Stimulated activated CD8-positive, alpha-beta memory T cell treated with anti-CD3 and anti-CD28 coated beads, Interleukin-4, amount 100 ng/mL, for 1 hour (primary cell): ENCODE measurements at places on chromosomes 11 and 22.

- no peak for DNase-seq
Observed at GRCh38 chr22:29396126-29396525, 7.8 kb upstream of the AP1B1 start.

DNA sequence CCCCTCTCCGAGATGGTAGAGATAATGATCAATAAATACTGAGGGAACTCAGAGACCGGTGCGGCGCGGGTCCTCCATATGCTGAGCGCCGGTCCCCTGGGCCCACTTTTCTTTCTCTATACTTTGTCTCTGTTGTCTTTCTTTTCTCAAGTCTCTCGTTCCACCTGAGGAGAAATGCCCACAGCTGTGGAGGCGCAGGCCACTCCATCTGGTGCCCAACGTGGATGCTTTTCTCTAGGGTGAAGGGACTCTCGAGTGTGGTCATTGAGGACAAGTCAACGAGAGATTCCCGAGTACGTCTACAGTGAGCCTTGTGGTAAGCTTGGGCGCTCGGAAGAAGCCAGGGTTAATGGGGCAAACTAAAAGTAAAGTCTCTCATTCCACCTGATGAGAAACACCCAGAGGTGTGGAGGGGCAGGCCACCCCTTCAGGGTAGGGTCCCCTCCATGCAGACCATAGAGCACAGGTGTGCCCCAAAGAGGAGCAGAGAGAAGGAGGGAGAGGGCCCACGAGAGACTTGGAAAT lies 43.2 kb downstream of the IGLL1 start:
- no peak for DNase-seq

GRCh38 chr22:18024276-18024939 lies at the start of gene MICAL3:
TSS of gene MICAL3 (minus strand) at chr22:18024561. CDS start at chr22:17906812, 117,749 bp downstream.
- no peak for DNase-seq

GRCh38 chr11:33656768-33657167 lies 43.9 kb downstream of the C11orf91 start:
- DNase-seq, result no peak
